ENCODE measurements at places on chromosomes 6 and 20.

DNA sequence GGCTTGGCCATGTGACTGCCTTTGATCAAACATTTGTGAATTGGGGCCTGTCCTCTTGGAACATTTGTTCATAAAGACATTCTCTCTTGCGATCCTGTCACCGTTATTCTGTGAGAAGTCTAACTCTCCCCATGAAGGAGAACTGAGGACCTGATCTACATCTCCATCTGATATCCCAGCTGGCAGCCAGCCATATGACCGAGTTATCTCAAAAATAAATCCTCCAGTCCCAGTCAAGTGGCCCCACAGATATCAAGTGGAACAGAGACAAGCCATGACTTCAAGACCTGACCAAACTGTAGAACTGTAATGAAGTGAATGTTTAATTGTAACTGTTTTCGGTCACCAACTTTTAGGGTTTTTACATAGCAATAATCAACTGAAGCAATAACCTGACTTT is 25.7 kb downstream of the SNX3 start:
- DNase-seq, result no peak

GRCh38 chr6:116398316-116399010 is 27.7 kb downstream of the DSE start:
- DNase-seq, result no peak

DNA sequence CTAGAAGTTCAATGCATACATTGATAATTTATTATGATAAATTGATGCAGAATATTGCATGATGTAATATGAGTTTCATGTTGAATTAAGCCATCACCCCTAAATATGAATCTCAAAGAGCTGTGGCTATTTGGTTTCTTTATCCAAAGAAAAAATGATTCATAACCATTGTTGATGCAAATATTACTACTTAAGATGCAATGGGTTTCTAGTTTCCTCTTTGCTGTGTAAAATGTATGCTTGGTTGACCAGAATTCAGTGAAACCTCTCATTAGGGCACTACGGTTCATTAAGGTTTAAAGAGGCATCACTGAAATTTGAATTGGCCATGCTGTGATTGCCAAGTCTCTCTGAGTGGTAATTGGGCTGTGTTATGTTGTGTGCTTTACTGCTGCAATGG is 492.5 kb upstream of the FLRT3 start:
- DNase-seq, result no peak

DNA sequence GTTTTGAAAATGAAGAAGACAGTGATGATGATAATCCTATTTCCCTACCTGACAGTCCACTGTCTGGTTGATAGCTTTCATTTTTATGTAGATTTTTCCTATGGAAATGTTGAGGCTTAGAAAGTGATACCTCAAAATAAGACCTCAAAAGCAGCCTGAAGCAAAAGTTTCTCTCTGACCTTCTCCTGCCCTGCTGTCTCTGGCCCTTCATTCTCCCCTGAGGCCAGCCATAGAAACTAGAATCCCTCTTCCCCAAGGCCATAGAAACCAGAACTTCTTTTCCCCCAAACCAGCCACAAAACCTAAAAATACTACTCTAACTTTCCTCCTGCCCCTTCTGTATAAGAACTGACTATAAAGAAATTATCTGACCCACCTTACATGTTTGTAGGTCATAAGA is 52.6 kb upstream of the GCM1 start:
- no peak for DNase-seq

GRCh38 chr6:136640132-136640915 is 90.1 kb upstream of the MAP7 start:
- DNase-seq, result no peak

DNA sequence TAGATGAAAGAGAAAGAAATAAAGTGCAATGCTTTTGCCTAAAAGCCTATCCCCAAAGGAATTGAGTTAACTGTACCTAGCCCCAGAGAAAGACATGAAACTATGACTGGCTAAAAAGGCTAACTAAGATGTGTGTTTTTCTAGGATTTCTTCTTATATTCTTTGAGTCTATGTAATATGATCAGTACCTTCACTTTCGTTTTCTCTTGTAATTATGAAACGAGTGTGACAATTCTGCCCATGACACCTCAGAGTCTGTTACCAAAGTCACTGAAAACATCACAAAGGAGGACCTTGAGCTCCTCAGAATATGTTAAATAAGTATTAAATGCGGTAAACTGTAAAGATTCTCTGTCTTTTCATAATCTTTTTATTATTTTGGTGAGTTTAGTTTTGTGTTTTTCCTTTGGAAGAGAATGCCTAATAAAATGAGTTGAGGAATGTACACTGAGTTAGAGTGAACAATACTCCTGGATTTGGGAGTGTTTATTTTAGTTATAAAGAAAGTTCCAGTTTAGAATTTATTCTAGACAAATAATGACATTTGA is 141.3 kb downstream of the FUT9 start:
- DNase-seq, result no peak
